RPMI7951 (cell line): ENCODE measurements at places on chromosomes 3 and 15. TPM values are rescaled to one million over a fixed set of nuclear protein-coding genes. Genes with fewer than 3 reads are reported as not detected.

RASSF1 gene
- 51.7 and 77.8 TPM in 2 replicates for total RNA-seq

ABHD17C gene
- total RNA-seq: 4.5 and 7.0 TPM in 2 replicates

B4GALT4 gene
- 19.2 and 20.3 TPM in 2 replicates for total RNA-seq

C2CD4A gene
- total RNA-seq: not detected in 2 replicates

JMJD7 gene
- 5.3 and 7.8 TPM in 2 replicates for total RNA-seq

ADIPOQ gene
- not detected in 2 replicates for total RNA-seq

MEGF11 gene
- total RNA-seq: not detected in 2 replicates

PLCD1 gene
- total RNA-seq: 3.5 and 4.1 TPM in 2 replicates

CHRM5 gene
- not detected in 2 replicates for total RNA-seq

GCHFR gene
- 4.6 and 6.1 TPM in 2 replicates for total RNA-seq

MOBP gene
- not detected in 2 replicates for total RNA-seq

FBLN2 gene
- total RNA-seq: 52.7 and 55.9 TPM in 2 replicates

PTPRG gene
- total RNA-seq: 43.0 and 44.9 TPM in 2 replicates

TMEM87A gene
- 76.7 and 80.0 TPM in 2 replicates for total RNA-seq

DNA sequence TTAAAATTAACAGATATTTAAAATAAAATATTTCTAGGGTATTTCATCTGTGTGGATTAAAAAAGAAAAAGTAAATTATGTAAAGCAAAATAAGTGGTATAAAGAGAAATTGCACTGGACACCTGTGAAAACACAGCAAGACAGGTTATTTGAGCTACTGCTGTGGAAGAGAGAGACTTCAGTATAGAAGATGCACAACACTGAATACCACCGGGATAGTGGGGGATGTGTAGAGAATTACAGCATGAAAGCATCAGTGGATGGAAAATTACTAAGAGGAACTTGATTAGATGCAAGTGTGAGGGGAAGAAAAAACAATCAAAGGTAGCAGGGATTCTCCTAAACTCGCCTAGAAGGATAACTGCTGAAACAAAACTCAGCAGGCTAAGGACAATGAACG is 1242.5 kb upstream of the GBE1 start:
- DNase-seq: no peak

- no peak for DNase-seq
Measured at GRCh38 chr3:8777201-8777977, 8.0 kb upstream of the OXTR start.

- no peak for DNase-seq
Measured at GRCh38 chr3:49460188-49460890, 9.7 kb upstream of the DAG1 start.

GRCh38 chr3:14631101-14631497 is 20.5 kb upstream of the CCDC174 start:
- DNase-seq: no peak

DNA sequence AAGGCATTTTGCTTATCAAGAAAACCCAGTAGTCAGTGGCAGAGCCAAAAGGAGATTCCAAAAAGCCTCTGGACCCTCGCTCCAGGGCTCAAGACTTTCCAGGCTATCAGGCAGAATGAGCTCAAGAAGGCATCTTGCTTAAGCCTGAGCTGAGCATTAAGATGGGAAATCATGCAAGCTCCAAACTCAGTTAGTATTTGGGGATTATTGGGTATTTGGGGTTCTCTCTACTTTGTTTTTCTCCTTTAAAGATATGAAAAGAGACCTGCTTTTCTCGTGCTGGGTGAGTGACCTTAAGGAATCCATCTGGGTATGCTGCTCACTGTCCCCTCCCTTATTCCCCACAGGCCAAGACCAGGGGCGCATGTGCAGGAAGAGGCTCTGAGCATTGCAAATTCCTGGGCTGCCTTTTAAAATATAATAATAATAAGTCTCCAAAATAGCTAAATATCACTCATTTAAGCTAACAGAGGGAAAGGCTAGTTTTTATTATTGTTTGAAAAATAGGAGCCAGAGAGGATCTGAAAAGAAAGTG is 75.4 kb upstream of the HACD2 start:
- DNase-seq: no peak

DNA sequence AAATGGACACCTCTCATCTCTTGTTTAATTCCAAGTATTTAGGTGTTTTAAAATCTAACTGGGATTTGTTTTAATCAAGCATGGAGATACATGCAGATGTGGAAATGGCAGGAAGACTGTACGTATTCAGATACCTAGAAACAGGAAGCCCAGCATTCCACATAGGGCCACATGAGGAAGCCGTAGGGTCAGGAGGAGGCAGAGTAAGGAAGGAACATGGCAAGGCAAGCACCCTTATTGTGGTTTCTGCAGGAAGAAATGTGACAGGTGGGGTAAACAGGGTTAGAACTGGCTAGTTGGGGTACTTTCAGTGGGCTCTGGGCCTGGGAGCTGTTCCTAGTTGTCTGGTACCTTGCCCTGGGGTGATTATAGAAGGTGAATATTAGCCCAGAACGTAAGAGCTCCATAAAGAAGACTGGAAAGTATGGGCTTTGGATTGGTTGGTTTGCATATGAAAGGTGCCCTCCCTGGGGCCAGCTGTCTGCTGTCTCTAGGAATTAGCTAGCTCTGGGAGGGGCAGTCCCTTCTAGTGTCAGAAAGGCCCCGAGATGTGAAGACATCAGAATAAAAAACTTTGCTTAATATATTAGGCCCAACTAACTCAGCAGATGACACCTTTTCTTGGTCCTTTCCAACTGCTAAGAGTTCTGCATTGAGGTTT is 107.7 kb upstream of the CADPS start:
- DNase-seq: no peak

DNA sequence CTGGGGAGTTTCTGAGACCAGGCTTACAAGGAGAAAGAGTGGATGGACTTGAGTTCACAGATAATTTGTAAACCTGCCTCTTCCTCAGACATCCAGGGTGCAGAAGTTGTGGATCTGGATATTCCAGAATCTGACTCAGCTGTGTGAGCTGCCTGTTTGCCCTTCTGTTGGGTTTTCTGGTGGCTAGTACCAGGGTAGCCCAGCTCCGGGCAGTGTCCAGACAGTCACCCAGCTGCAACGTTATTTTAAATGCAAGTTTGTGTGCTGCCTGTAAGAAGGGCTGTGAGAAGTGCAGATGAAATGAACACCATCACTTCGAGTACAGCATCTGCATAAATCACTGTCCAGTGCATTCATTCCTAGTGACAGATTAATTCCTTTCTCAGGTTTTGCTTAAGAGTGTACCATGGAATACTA is 1053.0 kb downstream of the TUSC7 start:
- no peak for DNase-seq

GRCh38 chr3:72383883-72384282 is 464.4 kb downstream of the SHQ1 start:
- DNase-seq: no peak

GRCh38 chr3:139302084-139302800 is 41.6 kb upstream of the MRPS22 start:
- DNase-seq: peak; percentile 100

GRCh38 chr3:9226326-9226725 is 23.1 kb downstream of the SRGAP3 start:
- peak; percentile 76 for DNase-seq

DNA sequence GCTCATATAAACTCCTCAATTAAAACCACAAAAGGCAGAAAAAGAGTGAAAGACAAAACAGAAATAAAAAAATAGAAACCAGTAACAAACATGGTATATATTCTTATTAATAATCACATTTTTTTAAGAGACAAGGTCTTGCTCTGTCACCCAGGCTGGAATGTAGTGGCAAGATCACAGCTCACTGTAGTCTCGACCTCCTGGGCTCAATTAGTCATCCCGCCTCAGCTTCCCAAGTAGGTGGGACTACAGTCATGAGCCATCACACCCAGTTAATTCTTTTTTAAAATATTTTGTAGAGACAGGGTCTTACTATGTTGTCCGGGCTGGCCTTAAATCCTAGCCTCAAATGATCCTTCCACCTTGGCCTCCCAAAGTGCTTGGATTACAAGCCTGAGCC is 37.1 kb downstream of the FAM240A start:
- DNase-seq: peak; percentile 62

DNA sequence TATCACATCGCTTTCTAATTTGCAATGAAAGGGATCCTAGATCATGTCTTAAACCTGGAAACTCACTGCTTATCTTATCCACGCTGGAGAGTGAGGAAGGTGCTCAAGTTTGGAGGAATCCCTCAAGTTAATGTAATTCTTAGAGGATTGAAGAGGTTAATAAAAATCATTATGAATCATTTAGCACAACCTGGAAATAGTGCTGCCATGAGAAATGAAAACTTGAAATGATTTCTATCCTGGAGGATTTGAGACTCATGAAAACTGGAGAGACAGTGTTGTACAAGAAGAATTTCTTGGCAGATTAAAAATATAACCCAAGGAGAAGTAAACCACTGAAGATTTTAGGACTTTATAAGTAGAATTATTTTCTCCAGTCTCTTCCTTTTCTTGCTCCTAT is 125.9 kb downstream of the ADAMTS9 start:
- no peak for DNase-seq

DNA sequence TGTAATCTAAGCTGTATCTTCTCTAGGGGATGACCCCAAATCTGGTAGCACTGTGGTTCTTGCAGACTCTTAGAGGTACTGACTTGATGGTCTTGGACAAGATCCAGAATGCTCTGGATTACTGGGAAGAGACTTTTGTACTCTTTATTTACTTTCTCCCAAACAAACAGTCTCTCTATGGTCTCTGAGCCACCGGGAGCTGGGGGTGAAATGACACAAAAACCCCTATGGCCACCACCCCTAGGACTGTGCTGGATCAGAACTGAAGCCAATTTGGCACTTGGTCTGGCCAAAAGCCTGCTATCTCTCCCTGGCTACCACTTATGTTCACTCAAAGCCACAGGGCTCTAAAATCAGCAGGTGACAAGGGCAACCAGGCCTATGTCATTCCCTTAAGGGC is 50.2 kb upstream of the SI start:
- DNase-seq: no peak

DNA sequence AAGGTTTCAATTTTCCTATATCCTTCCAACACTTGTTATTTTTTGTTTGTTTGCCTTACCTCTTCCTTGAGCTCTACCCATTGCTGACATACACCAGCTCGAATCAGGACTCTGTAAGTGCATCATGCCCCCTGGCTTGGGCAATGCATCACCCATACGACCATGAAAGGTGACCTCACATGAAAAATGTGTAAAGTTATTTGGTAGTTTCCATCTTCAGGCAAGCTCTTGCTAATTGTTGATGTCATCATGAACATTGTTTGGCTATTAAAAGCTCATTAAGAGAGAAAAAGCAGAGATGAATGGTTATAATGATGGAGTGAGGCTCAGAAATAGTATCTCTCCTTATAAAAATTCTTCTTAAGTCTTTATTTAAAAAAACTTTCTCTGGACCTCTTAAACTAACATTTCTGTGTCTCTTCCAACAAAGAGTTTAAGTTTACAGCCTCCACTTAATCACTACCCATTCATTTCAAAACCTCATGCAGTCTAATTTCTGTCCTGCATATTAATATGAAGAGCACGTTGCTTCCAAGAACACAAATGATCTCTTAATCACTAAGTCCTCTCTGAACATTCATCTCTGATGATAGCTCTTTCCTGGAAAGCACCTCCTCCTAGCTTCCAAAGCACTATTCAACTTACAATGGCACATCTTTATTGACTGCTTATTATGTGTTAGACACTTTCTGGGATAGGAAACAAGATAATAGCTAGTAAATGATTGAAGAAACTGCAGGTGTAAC is 236.3 kb downstream of the NFKBIZ start:
- DNase-seq: no peak

- DNase-seq: no peak
Measured at GRCh38 chr3:12954891-12955650, 113.7 kb upstream of the RPL32 start.

GRCh38 chr3:62965311-62965710 is 90.1 kb upstream of the CADPS start:
- DNase-seq: peak; percentile 51

DNA sequence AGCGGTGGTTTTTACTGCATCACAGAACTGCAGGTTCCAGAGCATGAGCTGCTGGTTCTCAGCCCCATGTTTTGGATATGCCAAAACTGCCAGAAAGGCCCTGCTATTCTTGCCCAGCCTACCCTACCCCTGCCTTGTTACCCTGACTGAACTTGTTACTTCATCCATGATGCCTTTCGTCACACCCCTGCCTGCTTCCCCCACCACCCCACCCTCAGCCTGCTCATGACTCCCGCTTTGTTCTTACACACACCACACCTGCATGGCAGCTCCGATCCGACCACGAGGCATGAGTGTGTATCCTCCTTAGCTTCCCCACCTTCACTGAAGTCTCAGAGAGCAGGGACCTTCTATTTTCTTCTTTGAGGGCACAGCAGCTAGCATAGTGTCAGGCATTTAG is 5.1 kb upstream of the TM4SF1 start:
- DNase-seq: no peak

DNA sequence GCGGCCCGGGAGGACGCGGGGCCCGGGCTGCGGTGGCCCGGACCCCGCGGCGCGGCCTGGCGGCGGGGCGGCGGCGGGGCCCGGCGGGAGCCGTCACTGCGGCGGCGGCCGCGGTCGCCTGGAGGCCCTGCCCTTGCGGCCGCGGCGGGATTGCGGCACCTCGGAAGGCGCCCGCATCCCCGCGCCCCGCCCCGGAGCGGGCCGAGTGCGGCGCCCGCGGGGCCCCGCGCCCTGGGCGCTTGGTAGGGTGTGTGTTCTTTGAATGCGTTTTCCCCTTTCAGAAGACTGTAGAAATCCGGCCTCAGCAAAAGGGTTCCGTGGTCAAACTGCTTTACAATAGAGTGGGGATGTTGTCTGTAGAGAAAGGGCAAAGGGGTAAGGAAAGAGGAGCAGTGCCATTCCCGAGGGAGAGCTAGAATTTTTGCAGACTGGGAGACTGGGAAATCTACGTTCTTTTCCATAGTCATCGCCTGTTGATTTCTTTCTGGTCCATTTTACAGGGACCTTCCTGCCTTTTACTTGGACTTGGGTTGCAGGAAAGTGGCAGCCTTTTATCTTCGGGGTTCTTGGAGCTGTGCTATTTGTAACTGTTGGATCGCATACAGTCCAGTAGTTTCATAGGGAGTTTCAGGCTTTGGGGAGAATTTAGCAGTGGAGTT is 630 bp downstream of the SNRK start:
- peak; percentile 33 for DNase-seq

DNA sequence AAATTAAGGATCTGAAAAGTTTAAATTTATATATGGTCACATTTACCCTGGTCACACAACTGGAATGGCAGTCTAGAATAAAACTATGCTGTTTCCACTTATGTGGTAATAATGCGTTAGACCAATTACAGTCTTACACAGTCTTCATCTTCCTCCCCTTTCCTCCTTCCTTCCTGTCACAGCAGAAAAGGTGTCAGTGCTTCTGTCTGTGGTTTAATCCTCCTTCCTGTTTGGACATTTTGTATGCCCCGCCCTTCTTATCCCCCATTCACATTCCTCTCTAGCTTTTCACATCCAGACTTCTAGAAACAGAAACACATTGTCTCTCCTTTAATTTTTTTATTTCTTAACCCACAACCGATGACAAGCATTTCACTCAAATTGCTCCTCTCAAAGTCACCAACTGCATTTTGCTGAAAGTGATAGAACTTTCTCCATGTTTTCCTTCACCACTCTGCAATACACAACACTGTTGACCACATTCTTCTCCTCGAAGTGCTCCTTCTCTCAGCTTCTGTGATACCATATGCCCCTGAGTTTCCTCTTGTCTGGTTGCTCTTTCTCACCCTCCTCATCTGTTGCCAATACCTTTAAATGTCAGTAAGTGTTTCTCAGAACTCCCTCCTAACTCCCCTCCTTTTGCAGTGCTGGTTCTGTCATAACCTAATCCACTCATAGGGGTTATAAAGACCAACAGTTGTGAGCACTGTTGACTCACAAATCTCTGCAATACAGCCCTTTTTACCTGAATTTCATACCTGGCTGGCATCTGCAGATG is 271.6 kb downstream of the UBE2E2 start:
- DNase-seq: peak; percentile 29

GRCh38 chr3:53074761-53075742 is 29.2 kb upstream of the SFMBT1 start:
- DNase-seq: no peak

GRCh38 chr3:65521032-65521431 is 517.7 kb downstream of the MAGI1 start:
- DNase-seq: no peak
